Activated CD4-positive, alpha-beta T cell treated with anti-CD3 and anti-CD28 coated beads, Interleukin-2, amount 10 ng/mL, durations not matched to agents 7 days and 5 days (primary cell): ENCODE measurements at places on chromosomes 4 and X. TPM values are rescaled to one million over a fixed set of nuclear protein-coding genes. Genes with fewer than 3 reads are reported as not detected.

Gene PRRG1
- total RNA-seq = not detected

Gene CXCL5
- total RNA-seq = not detected

Gene ZNF157
- 0.40 TPM for total RNA-seq

GRCh38 chr4:57369446-57369845, 259.3 kb upstream of the IGFBP7 start:
- H3K4me1 ChIP-seq = no peaks in the 10 kb centered on the region
- H3K36me3 ChIP-seq = no peaks in the 10 kb centered on the region
- no peak overlapping the region for H3K27ac ChIP-seq
- no peak overlapping the region for H3K4me3 ChIP-seq

DNA sequence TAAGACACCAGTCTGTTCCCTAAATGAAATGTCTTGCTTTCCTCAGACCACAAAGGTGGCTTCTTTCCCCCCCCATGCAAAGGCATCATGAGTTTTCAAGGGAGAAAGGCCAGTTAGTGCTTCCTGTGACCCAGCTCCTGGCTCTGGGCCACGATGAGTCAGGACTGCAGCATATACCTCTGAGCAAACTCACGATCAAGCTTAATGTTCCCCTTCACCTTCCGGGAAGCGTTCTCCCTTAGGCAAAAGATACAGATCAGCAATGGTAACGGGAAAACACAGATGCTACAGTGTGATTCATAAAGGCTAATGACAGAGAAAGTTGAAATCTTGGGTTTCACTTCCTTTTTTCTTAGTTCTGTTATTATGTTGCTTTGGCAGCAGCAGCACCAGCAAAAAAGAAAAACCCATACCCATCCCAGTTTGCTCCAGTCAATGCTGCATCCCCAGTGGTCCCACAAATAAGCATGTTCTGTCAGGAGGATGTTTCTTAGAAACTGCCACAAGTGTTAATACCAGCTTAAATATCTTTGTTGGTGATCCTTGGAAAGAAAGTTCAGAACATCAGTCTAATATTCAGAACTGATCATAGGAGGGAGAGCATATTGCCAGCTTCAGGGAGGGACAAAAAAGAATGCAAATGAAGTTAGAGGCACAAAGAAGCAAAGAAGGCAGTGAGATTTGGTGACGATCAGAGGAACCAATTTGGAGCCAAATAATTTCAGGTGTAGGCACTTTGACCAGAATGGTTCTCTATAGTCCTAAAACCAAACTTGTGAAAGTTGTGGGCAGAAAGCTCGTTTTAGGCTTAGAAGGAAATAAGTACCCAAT, 41.2 kb downstream of the LONRF3 start:
- DNase-seq = no peak
- peaks cover 12% of the 10 kb centered on the region for H3K4me1 ChIP-seq
- H3K27ac ChIP-seq = no peak overlapping the region
- H3K27me3 ChIP-seq = no peaks in the 10 kb centered on the region

GRCh38 chrX:124289443-124289842, 43.0 kb upstream of the TEX13D start:
- DNase-seq = no peak
- no peaks in the 10 kb centered on the region for H3K27me3 ChIP-seq
- H3K4me1 ChIP-seq = no peaks in the 10 kb centered on the region
- no peak overlapping the region for H3K4me3 ChIP-seq
- no peak overlapping the region for H3K27ac ChIP-seq
- peaks cover 2% of the 10 kb centered on the region for H3K36me3 ChIP-seq

- peaks cover 10% of the 10 kb centered on the region for H3K27me3 ChIP-seq
- DNase-seq = no peak
- peaks cover 54% of the 10 kb centered on the region for H3K36me3 ChIP-seq
- peaks cover 18% of the 10 kb centered on the region for H3K4me1 ChIP-seq
- no peak overlapping the region for H3K27ac ChIP-seq
Measured at GRCh38 chr4:185167234-185167633, 24.2 kb downstream of the SLC25A4 start.

DNA sequence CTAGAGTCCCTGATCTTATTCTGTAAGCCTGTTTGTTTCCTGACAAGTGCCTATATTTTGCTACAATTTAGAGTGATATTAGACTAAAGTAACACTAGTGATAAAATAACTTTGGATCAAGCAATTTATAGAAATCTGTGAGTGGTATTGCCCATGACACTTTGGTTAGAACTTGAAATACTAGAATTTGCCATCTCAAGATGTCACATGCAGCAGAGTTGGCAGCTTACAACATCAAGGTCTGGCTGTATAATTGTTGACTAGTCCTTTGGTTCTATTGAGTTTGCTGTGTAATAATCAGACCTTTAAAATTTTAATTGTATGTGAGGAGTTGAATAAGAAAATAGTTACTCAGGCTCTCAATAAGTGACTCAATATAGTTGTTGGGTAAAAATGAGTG, 167.1 kb downstream of the RAPGEF2 start:
- H3K36me3 ChIP-seq = no peaks in the 10 kb centered on the region
- H3K27ac ChIP-seq = no peak overlapping the region
- no peak overlapping the region for H3K4me3 ChIP-seq
- no peaks in the 10 kb centered on the region for H3K4me1 ChIP-seq
- H3K27me3 ChIP-seq = no peaks in the 10 kb centered on the region

DNA sequence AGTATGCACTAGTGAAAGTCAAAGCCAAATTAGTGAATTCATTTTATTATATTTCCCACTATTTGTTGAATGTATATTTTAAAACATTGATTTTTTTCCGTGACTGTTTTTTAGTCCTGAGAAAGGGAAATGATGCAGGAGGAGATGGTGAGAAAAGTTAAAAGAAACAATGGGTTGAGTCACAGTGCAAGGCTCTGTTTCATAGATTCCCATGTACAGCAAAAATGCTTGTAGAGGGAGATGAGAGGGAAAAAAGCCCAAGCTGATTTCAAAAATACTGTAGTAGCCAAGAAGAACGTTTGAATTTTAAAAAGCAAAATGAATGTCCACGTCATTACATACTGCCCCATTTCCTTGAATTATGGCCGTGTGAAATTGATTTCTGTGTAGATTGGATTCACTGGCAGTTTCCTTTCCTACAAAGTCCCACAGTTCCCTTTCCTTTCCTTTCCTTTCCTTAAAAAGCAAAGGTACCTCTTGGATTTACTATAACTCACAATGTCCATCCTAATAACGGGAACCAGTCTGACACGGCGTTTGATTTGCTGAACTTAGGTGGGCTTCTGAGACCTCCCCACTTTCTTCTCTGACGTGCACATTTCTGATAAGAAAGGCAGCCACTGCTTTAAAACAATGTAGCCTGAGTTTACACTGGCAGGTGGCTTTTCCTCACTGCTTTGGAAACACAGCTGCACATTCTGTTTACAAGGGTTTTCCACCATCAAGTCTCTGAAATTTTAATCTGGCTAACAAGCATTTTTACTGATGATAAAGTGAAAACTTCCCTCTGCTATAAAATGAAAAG, 63.7 kb downstream of the SPCS3 start:
- H3K27me3 ChIP-seq = peaks cover 7% of the 10 kb centered on the region
- no peak for DNase-seq

DNA sequence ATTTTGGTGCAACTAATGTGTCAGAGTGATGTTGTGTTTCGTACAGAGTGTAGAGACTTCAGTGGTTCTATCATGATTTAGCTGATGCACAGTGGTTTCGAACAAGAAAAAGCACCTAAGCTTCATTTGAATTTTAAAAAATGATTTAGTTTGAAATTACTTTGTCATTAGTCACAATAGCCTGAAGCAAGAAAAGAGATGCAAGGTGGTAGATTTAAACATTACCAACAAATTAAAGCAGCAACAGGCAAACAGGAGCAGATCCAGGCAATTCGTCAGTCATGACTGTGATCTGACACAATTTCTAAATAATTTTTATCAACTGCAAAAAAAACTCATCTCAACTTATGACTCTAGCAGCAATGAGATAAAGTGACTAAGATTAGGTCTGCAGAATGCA, 24.6 kb upstream of the COX7B2 start:
- no peaks in the 10 kb centered on the region for H3K36me3 ChIP-seq
- no peaks in the 10 kb centered on the region for H3K4me1 ChIP-seq
- no peak overlapping the region for H3K27ac ChIP-seq
- no peak overlapping the region for H3K4me3 ChIP-seq
- DNase-seq = no peak
- peaks cover 3% of the 10 kb centered on the region for H3K27me3 ChIP-seq
